CD4-positive, alpha-beta T cell (primary cell): ENCODE measurements at places on chromosomes 4 and X.

GRCh38 chr4:152983221-152983620, 47.1 kb downstream of the FHDC1 start:
- no peak for DNase-seq

DNA sequence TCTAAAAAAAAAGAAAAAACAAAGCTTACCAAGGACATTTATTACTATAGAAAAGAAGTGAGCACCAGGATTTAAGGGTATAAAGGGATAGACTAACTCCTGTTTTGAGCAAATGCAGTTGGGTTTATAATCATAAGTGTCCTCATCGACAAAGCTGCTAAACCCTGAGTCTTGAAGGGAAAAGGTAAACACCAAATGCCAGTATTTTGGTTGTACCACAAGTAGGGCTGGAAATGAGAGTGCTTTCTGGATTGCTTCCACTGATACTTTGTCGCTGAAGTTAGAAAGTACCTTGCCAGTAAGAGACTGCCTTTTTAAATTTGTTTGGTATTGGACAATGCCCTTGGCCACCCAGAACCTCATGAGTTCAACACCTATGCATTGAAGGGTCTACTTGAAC, 53.7 kb downstream of the WDFY3 start:
- DNase-seq: no peak

GRCh38 chr4:4379540-4380087, 7.3 kb upstream of the NSG1 start:
- DNase-seq: no peak

- no peak for DNase-seq
These were observed 102.5 kb downstream of the DCHS2 start for GRCh38 chr4:154389148-154389547.

- no peak for DNase-seq
These were observed 669.3 kb downstream of the NLGN4X start for GRCh38 chrX:5559386-5559785.

- DNase-seq: no peak
These were observed 12.8 kb downstream of the AIMP1 start for GRCh38 chr4:106329041-106329618.

- DNase-seq: no peak
These were observed 11.3 kb downstream of the RAP2C start for GRCh38 chrX:132207996-132208395.

GRCh38 chrX:100979881-100980607, 10.5 kb downstream of the ARL13A start:
- no peak for DNase-seq

GRCh38 chr4:58602022-58602421, 1491.8 kb upstream of the IGFBP7 start:
- no peak for DNase-seq

- no peak for DNase-seq
These were observed 206.1 kb upstream of the ANKRD50 start for GRCh38 chr4:124918559-124919122.

GRCh38 chrX:153511784-153512500, 5.5 kb upstream of the ATP2B3 start:
- DNase-seq: no peak

GRCh38 chrX:100319716-100320115, 90.4 kb downstream of the PCDH19 start:
- no peak for DNase-seq

- no peak for DNase-seq
These were observed 92.4 kb downstream of the HPRT1 start for GRCh38 chrX:134552351-134552750.
